ENCODE measurements at places on chromosomes 11 and 22. TPM values are rescaled to one million over a fixed set of nuclear protein-coding genes. Genes with fewer than 3 reads are reported as not detected.

- peak; percentile 60 for DNase-seq
Measured at GRCh38 chr22:42180349-42180842, 49.8 kb upstream of the CYP2D6 start.

- DNase-seq: no peak
Measured at GRCh38 chr11:34510673-34511072, 2.9 kb downstream of the ELF5 start.

- DNase-seq: no peak
Measured at GRCh38 chr11:74434528-74434927, 32.8 kb downstream of the KCNE3 start.

- DNase-seq: no peak
Measured at GRCh38 chr11:11969380-11970215, 38.8 kb downstream of the DKK3 start.

DNA sequence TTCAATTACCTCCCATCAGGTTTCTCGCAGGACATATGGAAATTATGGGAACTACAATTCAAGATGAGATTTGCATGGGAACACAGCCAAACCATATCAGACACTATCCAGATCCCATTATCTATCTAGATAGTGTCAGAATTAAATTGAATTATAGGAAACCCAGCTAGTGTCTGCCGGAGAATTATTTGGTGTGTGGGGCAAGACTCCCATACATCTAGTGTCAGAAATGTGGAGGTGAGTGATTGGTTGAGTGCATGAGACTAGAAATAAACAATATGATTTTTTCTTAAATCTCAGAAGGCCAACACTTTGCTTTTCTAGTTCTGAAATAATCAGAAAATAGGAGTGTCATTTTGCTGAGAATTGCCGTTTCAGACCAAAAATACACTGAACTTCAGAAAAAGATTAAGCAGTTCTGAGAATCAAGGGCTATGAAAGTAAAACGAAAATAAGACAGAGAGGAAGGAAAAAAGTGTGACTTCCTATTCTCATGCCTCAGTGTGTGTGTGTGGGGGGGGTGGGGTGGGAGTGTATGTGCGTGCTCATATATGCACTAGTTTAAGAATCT, 21.3 kb downstream of the CASP12 start:
- no peak for DNase-seq

DNA sequence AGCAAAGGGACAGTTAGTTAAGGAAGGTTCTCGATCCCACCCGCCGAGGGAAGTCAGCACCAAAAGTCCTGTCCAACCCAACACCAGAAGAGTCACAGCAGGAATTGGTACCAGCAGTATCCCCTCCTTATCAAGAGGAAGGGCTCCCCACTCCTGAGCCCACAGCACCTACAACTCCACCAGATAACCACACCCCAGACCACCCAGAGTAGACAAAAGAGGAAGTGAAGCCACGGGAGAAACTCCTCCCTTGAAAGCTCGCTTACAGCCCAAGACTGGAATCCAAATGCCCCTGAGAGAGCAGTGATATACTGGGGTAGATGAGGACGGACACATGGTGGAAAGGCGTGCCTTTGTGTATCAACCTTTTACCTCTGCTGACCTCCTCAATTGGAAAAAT, 7.3 kb upstream of the CD5 start:
- DNase-seq: no peak

DNA sequence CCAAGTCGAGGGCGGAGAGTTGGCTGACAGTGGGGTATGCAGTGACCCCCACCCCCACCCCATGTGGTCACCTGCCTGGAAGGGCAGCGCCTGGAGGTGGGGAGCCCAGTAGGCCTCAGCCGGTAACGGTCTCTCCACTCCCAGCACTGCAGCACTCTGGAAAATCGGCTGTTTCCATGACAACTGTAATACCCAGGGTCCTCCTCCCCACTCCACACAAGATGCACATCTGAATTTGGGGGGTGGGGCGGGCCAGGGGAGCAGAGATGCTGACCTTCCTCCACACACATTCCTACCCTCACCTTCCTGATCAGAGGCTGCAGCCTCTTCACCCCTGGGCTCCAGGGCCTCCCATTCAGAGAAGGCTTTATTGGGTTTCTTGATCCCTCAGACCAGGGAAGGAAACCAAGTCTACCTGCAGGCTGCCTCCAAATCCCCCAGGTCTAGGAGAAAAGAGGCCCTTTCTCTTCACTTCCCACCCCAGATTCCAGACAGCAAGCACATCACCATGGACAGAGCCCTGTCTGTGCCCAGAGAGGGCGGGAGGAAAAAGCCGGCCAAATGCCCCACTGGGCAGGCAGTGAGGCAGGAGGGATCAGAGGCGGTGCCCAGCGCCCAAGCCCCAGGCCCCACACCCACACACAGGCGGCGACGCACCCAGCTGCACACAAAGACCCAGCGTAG, 46.5 kb downstream of the SLC22A12 start:
- DNase-seq: no peak

GRCh38 chr22:22974156-22974555, 86.5 kb downstream of the IGLL5 start:
- DNase-seq: no peak

- DNase-seq: no peak
Measured at GRCh38 chr22:32079130-32080089, 36.3 kb downstream of the SLC5A1 start.

GRCh38 chr22:38830026-38830844, 13.6 kb downstream of the NPTXR start:
- DNase-seq: no peak

DNA sequence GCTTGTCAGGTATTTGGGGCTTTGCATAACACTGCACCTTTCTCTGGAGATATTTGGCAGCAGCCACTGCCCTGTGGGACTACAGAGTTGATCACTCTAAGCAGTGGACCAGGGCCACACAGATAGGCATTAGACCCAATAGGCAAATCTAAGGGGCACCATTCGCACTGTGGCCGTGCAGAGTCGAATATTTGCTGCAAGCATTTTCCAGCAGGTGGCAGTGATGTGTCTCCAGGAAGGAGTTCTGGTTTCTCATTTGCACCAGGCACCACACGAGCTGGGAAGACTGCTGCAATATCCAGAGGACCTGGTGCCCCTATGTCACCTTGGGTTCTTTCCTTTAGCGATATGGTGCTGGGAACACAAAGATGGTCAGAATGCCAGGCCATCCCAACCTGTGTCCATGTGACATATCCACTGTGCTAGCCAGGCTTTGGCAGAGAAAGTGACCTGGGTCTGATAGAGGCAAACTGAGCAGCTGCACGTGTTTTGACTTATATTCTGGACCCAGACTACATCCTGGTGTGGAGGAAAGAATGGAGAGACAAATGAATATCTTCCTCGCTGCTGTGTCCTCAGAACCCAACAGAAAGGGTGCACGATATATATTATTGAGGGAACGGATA, 318.7 kb downstream of the BUD13 start:
- DNase-seq: no peak

GRCh38 chr22:50276143-50276542, 6.0 kb upstream of the MAPK11 start:
- peak; percentile 47 for DNase-seq

GRCh38 chr22:25478528-25478927, 85.9 kb upstream of the GRK3 start:
- DNase-seq: no peak

- DNase-seq: no peak
Measured at GRCh38 chr11:2573240-2574042, 126.4 kb downstream of the KCNQ1OT1 start.

DNA sequence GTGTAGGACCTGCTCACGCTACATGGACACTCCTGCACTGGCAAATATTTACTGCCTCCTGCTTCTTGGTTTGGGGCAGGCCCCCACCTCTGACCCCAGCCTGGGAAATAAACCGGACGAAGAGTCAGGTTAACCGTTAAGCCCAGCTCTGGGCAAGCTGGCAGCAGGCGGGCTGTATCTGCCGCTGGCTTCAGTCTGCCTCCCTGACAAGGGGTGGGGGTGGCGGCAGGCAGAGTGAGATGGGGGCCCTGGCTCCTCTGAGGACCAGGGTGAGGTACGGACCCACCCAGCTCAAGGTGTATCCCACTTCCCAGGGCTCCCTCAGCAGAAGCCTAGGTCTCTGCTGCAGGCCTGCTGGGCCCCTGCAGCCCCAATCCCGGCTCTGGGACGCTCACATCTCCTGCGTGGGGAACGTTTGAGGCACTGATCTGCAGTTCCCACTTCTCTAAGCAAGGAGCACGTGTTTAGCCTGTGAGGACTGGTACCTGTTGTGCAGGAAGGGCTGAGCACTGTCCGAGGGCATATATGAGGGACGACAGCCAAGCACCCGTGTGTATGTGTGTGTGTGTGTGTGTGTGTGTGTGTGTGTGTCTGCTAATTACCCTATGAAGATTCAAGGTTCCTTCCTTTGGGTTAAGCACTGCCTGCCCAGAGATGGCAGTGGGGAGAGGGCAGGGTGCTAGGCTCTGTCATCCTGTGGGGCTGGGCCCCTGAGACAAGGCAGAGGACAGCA, 1.1 kb upstream of the LRRC75B start:
- no peak for DNase-seq

GRCh38 chr11:113960702-113961330, 14.1 kb upstream of the HTR3A start:
- no peak for DNase-seq

GRCh38 chr11:9118277-9118676, 26.9 kb upstream of the SCUBE2 start:
- no peak for DNase-seq

GRCh38 chr22:45008751-45009605, 827 bp downstream of the PHF21B start:
- DNase-seq: no peak

DNA sequence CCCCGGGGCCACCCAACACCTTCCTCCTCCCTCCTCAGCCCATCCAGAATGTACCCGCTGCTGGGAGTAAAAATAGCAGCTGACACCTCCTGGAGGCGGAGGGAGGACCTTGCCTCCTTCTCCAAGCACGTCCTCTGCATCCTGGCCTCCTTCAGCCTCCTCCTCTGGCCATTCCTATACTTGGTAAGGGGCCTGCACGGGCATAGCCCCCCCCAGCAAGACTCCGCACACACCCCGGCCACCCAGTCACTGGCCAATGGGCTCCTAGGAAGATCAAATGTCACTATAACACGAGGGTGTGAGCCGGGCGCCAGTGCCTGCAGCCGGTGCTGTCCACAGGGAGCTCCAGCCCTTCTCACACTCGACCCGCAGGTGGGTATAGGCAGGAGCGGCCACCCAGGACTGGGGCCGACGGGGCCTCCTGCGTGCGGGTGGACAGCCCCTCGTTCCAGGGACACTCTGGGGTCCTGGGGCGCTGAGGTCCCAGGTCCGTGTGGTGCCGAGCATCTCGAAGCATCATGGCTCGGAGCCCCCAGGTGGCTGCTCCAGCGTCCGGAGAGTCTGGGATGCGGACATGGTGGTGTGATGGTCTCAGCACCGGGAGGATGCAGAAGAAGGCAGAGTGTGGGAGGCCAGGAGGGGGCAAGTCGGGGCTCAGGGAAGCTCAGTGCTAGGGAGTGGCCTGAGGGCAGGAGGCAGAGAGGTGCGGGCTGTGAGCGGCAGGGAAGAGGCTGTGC, at the start of gene TNNT3:
Gene TNNT3 (plus strand): TSS at position 313 of the 737 bp plus-strand sequence. CDS start 3,172 bp downstream, outside the sequence.
- no peak for DNase-seq

GRCh38 chr11:24514219-24514594, 17.4 kb downstream of the LUZP2 start:
- DNase-seq: no peak

DNA sequence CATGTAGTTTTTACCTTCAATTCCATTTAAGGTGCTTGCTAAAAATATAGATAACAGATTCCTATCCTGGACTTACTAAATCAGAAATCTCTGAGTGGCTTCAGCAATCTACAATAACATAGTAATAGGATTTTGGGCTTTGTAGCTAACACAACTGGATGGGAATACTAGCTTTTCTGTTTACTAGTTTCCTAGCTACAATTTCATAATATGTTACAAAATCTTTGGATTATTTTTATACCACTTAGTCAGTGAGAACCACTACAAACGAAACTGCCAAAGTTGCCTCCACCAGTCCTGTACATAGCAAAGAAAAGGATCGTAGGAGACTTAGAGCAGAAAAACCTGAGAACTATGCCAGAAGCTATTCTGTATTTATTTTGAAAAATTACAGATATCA, 87.7 kb upstream of the ANO3 start:
- DNase-seq: no peak

- no peak for DNase-seq
Measured at GRCh38 chr22:45583504-45583903, 80.8 kb downstream of the FBLN1 start.

GRCh38 chr11:90250970-90251369, 28.1 kb upstream of the CHORDC1 start:
- DNase-seq: no peak

DNA sequence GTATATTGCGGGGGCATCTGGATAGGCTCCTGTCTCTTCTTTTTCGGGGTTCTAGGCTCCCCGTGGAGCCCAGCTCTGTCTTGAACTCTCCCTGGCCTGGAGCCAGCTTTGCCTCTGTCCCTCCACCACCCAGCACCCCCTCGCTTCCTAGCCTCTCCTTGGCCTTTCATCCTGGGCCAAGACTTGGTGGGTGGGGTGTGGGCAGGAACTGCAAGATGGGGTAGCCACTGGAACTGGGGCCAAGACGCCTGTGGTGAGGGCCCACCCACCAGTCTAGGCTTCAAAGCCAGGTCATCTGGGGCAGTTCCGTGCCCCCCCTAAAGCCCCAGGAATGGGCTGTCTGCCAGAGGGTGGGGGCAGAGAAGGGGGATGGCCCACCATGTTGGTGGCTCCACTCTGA, 1.7 kb upstream of the CRYBB1 start:
- no peak for DNase-seq

- DNase-seq: no peak
Measured at GRCh38 chr11:61610905-61611304, 30.0 kb upstream of the SYT7 start.

DNA sequence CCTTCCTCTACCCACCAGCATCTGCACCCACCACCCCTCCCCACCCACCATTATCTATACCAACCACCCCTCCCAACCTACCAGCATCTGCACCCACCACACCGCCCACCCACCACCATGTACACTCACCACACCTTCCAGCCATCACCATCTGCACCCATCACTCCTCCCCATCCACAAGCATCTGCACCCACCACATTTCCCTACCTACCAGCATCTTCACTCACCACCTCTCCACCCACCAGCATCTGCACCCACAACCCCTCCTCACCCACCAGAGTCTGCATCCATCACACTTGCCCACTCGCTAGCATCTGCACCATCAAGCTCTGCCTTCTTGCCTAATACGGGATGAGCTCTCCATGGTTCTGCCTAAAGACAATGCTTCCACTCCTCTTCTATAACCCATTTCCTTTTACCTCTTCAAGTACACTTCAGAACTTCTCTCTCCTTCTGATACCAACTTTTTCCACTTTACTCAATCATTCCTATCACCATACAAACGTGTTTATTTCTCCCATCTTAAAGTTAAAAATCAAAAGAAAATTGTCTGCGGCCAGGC, 2.4 kb upstream of the FSHB start:
- DNase-seq: no peak

GRCh38 chr11:35180317-35181233, 41.6 kb downstream of the CD44 start:
- no peak for DNase-seq

Gene PATE2
- not detected for total RNA-seq

Gene RAB36
- 1.1 TPM for total RNA-seq

Gene SERHL2
- 0.34 TPM for total RNA-seq

Gene TSSK2
- total RNA-seq: 0.20 TPM

Gene WBP2NL
- 0.91 TPM for total RNA-seq

Gene RAG1
- total RNA-seq: 0.27 TPM

Gene SPI1
- 4.9 TPM for total RNA-seq

Gene SPECC1L
- total RNA-seq: 35.2 TPM

Gene EIF4G2
- 942 TPM for total RNA-seq

Gene BTBD18
- total RNA-seq: not detected

Gene LRRC75B
- total RNA-seq: not detected

Gene ALX4
- total RNA-seq: not detected

Gene HTR3A
- total RNA-seq: not detected

Gene OR52I2
- not detected for total RNA-seq

Gene CHEK1
- 7.9 TPM for total RNA-seq

Gene KRTAP5-9
- not detected for total RNA-seq

Gene SH3BP1
- 97.5 TPM for total RNA-seq

Gene OR52A5
- total RNA-seq: not detected
